ENCODE measurements at places on chromosomes 6 and 20.

GRCh38 chr6:74289884-74290283 lies 593.9 kb downstream of the CD109 start:
- DNase-seq, result no peak

GRCh38 chr20:46402331-46402811 lies 4.0 kb downstream of the ELMO2 start:
- DNase-seq, result no peak

- DNase-seq, result no peak
Observed at GRCh38 chr20:60203451-60203850, 245.2 kb downstream of the CDH26 start.

- DNase-seq, result no peak
Observed at GRCh38 chr6:122747573-122747972, 31.9 kb upstream of the FABP7 start.
